WTC11 (cell line): ENCODE measurements at places on chromosomes 11 and 22.

DNA sequence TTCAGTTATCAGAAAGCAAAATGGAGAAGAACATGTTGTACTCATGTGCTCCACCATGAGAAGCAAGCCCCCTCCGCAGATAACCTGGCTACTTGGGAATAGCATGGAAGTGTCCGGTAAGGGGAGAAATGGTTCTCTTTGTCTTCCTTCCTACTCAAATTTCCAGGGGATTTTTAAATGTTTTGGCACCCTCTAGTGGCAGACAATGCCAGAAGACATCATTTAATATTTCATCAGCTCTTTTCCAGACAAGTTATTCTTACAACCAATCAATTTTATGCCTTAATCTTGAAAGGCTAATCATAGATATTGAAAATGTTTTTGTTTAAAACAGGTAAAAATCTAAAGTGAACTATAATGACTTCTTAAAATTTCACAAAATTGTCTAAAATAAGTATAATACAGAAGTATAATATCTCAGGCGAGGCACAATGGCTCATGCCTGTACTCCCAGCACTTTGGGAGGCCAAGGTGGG lies 15.7 kb downstream of the CRTAM start:
- peak; percentile 39 for DNase-seq

GRCh38 chr22:20413217-20414058 lies 19.5 kb downstream of the ZNF74 start:
- no peak for DNase-seq

- no peak for DNase-seq
Measured at GRCh38 chr11:56509439-56509838, 18.3 kb upstream of the OR5M8 start.

- no peak for DNase-seq
Measured at GRCh38 chr11:61694946-61695706, 14.9 kb downstream of the DAGLA start.

GRCh38 chr11:77200351-77201268 lies 72.6 kb downstream of the MYO7A start:
- no peak for DNase-seq

DNA sequence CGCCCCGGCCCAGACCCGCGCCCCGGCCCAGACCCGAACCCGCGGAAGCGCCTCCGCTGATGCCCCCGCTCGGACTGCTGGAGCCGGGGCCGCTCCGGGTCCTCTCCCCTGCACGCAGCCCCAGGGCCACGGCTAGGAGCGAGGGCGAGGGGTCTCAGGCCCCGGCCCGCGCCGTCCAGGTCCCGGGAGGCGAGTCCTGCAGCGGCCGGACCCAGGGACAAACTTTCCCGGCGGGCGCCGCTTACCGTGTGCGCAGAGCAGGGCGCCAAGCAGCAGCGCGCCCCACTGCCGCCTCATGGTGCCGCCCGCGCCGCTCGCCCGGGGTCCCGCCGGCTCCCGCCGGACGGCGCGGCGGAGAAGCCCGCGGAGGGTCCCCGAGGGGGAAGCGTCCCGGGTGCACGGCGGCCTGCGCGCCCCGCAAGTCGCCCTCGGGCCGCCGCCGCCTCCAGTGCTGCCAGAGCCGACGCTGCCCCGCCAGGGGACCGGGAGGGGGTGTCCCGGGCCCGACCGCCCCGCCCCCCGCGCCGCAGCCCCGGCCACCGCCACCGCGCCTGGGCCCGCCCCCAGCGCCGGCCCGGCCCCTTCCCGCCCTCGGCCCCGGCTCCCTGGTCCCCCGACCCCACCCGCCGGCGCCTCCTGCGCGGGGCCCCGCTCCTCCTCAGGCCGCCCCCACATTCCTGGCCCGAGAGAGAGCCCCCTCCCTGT lies at the start of gene LRP4:
Gene LRP4 (minus strand): TSS at position 468 of the 705 bp plus-strand sequence. CDS start 171 bp downstream, at position 297.
- DNase-seq: peak; percentile 68

GRCh38 chr11:126473269-126473668 lies 117.8 kb downstream of the ST3GAL4 start:
- no peak for DNase-seq

GRCh38 chr11:126317756-126318573 lies 14.1 kb downstream of the DCPS start:
- no peak for DNase-seq

GRCh38 chr11:71472941-71473792 lies 20.2 kb downstream of the NADSYN1 start:
- DNase-seq: no peak

GRCh38 chr11:67507242-67507863 lies 609 bp downstream of the CDK2AP2 start:
- DNase-seq: peak; percentile 76

DNA sequence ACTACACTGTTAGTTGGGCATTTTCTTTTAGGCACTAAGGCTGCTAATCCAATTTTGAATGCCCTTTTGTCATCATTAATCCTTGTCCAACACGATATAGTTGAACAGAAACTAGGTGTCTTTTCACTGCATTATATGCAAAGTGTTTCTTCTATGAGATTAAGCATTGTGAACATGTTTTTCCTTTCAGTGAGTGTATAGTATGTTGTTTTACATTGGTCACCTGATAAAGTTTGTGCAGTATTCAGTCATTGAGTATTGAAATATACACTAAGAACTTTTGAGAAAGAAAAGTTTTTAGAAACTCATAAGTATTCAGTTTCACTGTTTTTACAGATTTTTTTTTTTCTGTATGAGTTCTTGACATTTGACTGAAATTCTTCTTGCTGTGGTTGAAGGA lies 59.0 kb downstream of the ZC3H12C start:
- DNase-seq: no peak

DNA sequence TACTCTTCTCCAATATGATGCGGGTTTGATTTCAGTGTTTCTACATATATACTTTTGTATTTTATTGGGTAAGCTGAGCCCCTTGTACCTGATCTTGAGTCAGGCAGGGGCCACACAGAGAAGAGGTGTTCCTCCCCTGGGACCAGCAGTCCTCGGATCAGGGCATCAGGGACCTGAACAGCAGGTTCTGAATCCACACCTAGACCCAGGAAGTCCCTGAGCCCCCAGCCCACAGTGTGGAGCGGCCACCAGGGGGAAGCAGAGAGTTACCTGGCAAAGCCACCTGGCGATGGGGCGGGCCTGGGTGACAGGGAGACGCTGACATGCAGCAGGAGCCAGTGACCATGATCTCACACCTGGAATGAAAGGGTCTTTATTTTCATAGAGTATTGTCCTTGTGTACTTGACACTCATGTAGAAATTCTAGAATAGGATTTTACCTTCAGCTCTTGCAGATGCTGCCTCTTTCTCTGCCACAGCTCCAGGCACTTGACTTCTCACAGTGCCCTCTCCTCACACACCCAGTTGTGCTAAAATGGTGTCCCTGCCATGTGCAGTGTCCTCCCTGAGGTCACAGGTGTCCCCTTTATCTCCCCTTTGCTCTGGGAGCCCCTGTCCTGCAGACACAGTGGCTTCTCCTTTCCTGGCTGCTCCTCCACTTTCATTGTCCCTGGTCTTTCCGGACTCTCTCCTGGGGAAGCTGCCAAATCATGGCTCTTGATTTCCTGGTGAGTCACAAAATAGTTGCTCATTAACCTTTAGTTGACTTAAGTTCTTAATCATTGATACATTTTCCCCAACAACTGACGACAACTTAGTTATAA lies 48.5 kb downstream of the GGTLC2 start:
- peak; percentile 80 for DNase-seq

- DNase-seq: no peak
Measured at GRCh38 chr11:9253086-9253485, 12.1 kb downstream of the DENND5A start.

- DNase-seq: no peak
Measured at GRCh38 chr11:73977856-73978519, 4.7 kb downstream of the UCP2 start.

GRCh38 chr11:706439-706956 lies 467 bp downstream of the EPS8L2 start:
- DNase-seq: no peak

GRCh38 chr11:2922655-2923054 lies 6.6 kb downstream of the PHLDA2 start:
- no peak for DNase-seq

- no peak for DNase-seq
Measured at GRCh38 chr22:47810505-47811500, 1048.4 kb downstream of the TBC1D22A start.

GRCh38 chr11:113198972-113199661 lies 115.3 kb upstream of the TTC12 start:
- no peak for DNase-seq

- DNase-seq: peak; percentile 56
Measured at GRCh38 chr11:2186669-2187279, 15.2 kb upstream of the TH start.

DNA sequence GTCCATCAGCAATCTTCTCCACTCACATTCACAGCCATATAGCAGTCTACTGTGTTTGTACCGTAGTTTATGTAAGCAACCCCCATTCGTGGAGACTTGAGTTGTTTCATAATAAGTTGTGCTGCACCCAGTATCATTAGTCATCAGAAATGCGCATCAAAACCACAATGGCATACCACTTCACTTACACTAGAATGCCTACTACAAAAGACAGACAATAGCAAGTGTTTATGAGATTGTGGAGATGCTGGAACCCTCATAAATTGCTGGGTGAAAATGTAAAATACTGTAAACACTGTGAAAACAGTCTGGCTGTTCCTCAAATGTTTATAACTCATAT lies 133.3 kb downstream of the ATXN10 start:
- DNase-seq: no peak

DNA sequence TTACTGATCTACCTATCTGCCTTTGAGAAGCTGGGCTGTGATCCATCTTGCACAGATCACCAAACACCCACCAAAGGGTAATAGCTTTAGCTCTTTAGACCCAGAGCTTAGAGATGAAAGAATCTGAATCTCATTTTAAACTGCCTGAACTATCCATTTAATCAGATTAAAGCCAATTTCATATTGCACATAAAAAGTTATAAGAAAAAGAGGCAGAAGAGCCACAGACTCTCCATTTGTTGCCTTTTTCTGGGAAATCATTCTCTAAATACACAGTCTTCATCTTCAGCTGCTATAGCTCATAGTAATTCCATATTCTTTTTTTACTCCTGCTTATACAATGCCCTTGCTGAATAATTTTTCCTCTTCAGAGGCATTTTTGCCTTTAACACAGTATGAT lies 271.2 kb downstream of the DLG2 start:
- no peak for DNase-seq

GRCh38 chr22:35479359-35479758 lies 61.3 kb upstream of the RASD2 start:
- no peak for DNase-seq

DNA sequence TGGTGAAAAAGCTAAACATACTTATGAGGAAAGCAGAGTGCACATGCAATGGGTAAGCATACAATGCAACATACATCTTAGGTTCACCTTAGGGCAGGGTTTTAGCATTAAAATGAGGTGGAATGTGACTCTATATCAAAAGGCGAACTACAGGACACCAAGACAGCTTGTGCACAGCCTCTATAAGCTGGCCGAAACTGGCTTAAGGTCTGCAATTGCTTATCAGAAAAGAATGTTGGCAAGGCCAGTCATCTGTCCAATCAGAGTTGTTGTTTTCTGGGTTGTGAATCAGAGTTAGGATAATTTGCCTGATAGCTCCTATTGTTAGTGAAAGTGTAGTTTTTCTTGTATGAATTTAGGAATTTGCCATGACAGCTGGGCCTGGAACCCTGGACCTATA lies 76.5 kb downstream of the LRRC4C start:
- DNase-seq: no peak

DNA sequence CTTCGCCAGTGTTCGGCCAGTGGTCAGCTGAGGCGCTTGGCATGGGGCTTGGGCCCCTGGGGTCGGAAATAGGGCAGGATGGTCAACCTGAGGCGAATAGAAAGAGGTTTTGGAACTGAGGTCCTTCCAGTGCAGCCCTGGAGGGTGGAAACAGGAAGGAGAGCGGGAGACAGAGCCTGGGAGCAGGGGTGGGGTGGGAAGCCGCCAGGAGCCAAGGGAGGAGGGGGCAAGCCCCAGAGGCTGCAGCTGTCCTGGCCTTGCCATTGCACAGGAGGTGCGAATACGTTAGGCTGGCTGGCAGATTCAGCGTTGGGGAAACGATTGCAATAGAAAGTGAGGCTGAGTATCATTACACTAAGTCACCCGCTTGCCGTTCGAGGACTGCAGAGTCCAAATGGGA lies 13.9 kb upstream of the KCTD17 start:
- no peak for DNase-seq

DNA sequence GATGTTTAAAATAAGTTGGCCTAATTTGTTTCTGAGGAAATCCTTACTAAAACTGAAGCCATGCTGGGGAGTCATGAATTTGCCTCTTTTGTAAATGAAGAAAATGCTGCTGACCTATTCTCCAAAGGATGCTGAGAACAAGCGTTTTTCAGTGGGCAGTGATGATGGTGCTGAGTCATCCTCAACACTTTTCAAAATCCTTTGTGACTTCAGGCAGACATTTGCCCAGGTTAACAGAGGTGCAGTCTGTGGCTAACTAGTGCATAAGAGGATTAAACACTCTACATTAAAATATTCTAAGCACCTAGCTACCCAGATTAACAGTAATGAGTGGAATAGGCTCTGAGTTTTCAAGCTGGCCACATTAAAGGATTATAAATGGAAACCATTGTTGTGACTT lies 509.0 kb downstream of the DLG2 start:
- no peak for DNase-seq

- DNase-seq: no peak
Measured at GRCh38 chr11:132744771-132745170, 787.5 kb downstream of the OPCML start.

- DNase-seq: no peak
Measured at GRCh38 chr11:29914203-29914930, 102.5 kb downstream of the KCNA4 start.

DNA sequence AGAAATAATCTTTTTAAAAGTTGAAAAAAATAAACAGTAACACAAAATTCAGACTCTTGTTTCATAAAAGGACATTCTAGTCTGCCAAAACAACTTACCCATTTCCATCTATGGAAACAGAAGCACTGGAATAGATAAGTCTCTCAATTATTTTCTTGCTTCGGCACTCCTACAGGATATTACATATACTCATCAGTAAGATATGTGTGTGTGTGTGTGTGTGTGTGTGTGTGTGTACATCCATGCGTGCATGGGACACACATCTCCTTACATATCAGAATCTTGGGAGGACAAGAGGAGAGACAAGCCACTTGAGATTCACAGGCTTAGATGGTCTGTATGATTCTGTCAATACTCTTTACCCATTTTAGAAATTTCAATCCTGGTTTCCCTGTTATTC lies 144.6 kb downstream of the ATG16L2 start:
- no peak for DNase-seq

DNA sequence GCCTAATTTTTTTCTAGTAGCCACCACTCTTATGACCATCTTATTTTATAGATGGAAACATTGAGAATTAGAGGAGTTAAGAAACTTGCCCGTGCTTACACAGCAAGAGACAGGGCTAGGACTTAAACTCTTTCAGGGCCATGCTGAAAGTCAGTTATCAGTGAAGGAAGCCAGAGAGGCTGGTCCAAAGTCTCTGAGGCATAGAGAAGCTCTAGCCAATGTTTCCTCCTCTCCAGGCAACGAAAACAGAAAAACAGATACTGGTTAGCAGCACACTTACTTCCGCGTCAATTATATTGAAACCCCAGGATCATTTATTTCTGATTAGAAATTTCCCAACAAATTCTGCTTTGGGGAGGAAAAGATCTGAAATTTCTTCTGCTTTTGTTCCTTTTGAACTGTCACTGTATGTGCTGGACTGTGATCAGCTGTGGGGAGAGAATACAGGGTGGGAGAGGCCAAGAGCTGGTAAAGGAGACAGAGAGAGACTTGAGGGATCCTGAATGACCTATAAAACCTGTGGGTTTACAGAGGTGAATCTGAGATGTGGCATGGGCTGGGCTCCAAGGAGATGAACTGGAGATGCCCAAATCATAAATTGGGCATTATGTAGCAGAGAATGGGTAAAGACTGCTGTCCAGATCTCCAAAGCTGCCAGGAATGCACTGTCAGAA lies 37.5 kb upstream of the CAPRIN1 start:
- no peak for DNase-seq
